ENCODE measurements at places on chromosomes 13 and 19.

DNA sequence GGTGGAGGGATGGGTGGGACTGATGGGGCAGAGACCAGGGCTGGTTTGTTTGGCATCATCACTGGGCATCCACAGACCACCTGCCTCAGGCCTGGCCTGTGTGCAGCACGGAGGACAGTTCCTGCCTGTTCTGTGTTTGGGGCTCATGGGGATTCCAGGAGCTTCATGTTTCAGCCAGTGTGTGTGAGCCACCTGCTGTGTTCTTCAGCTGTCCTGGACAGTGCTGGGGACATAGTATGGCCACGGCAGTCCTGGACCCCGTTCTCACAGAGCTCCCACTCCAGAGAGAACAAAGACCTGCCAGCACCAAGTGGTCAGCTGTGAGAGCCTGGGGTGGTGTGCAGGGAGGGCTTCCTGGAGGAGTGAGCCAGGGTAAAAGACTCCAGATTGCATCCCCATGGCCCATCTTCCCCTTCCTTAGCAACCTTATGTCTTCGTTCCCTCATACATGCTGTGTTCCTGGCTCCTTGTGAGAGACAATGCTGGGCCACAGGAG lies 2.0 kb upstream of the CCDC97 start:
- no peak for DNase-seq

- no peak for DNase-seq
Measured at GRCh38 chr19:6425732-6426620, 1.4 kb upstream of the KHSRP start.

- DNase-seq: no peak
Measured at GRCh38 chr13:26075498-26075897, 23.7 kb upstream of the SHISA2 start.

- no peak for DNase-seq
Measured at GRCh38 chr13:68440874-68441273, 1210.7 kb upstream of the PCDH9 start.

DNA sequence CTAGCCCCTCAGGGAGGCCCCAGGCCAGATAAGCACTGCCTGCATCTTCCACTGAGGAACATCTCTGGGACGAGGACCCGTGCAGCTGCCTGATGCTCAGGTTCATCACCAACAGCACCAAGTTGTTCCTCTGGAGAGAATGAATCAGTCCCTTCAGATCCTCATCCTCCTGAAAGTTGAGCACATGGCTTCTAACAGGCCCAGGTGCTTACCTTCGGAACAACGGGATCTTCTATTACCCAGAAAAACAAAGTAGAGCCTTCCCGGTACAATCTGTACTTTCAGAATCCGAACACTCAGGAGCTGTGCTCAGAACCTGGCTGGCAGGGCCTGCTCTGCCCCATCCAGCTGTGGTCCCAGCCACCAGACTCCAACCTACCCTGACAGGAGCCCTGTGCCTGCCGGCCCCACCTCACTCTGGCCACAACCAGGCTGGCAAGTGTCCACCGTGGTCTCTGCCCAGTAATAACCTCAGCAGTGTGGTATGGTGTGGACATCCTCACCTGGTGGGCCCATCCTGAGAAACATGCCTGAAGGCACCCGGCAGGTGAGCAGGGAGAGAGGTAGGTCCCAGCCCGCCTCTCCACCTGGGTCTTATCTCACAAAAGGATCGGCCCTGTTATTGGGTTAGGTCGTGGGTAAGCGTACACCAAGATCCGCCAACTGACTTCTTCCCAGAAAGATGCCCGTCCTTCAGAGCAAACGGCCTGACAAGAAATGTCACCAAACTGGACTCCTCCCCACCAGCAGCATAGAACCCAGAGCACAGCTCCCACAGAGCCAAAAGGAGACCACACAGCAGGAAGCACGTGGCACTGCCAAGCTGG lies 34.1 kb downstream of the ELL start:
- DNase-seq: no peak

DNA sequence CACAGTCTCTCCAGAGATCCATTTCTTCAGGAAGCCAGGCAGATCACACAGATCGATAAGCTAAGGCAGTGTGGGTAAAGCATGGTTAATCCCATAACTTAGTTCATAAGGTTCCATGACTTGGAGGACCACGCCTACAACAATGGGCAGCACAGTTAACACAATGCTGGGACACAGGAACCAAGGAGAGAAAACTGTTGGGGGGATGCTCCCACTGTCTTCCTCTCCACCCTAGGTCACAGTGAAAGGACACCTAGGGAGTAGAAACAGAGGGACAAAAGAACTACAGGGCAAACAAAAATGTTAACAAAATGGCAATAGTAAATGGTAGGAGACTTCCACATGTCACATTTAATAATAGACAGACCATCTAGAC lies 20.8 kb upstream of the ZNF181 start:
- DNase-seq: no peak

GRCh38 chr13:112245989-112246388 lies 130.2 kb upstream of the SPACA7 start:
- DNase-seq: no peak

GRCh38 chr13:44304433-44304725 lies 69.2 kb upstream of the SERP2 start:
- no peak for DNase-seq

- peak; percentile 10 for DNase-seq
Measured at GRCh38 chr19:47190167-47190727, 40.8 kb downstream of the BBC3 start.

GRCh38 chr13:112716461-112716820 lies 26.6 kb downstream of the ATP11A start:
- DNase-seq: no peak

- DNase-seq: no peak
Measured at GRCh38 chr19:7963566-7963965, 20.1 kb upstream of the TIMM44 start.

- DNase-seq: no peak
Measured at GRCh38 chr13:41746259-41746658, 214.7 kb downstream of the VWA8 start.

- DNase-seq: no peak
Measured at GRCh38 chr13:30113983-30114570, 193.3 kb downstream of the KATNAL1 start.

DNA sequence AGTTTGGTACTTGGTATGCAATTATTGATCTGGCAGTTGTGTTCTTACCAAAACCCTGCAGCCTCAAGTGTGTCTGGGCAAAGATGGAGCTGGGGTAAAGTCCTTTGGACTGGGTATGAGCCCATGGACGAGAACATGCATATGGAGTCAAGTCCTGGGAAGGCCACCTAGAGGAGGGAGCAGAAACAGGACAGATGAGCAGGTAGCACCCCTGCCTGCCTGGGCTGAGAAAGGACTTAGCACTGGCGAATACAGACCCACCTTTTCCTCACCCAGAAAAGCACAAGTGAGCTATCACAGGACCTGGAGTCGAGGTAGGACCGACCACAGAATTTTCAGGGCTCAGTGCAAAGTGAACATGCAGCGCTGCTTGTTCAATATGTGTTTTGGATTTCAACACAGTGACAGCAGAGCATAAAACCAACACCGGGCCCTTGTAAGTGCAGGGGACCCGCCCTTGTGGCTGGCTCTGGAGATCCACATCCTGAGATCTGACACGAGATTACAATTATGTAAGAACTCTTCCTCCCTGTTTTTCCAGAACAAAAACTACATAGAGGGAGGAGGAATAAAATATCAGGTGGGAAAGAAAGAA lies 25.9 kb downstream of the IGFL2 start:
- no peak for DNase-seq

GRCh38 chr19:9456018-9456689 lies 20.8 kb upstream of the ZNF266 start:
- no peak for DNase-seq

- peak; percentile 53 for DNase-seq
Measured at GRCh38 chr19:15330801-15331418, 1.4 kb downstream of the BRD4 start.

GRCh38 chr19:30136611-30137195 lies 194.7 kb downstream of the URI1 start:
- no peak for DNase-seq

DNA sequence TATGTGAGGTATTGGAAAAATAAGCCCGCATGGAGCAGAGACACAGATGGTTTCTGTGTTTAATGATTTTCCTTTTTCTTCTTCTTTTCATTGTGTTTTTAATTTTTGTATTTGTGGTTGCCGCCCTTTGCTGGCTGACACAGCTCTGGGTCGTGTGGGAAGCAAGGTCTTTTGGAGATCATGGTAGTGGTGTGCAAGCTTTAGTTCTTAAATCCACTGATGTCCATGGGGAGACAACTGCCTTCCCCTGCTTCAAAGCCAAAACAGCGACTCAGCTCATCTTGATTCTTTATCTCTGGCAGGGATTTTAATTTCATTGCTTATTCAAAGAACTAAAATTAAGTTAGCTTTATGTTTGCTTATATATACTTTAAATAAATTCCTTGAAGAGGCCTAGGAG lies 711.3 kb upstream of the SGCG start:
- no peak for DNase-seq

DNA sequence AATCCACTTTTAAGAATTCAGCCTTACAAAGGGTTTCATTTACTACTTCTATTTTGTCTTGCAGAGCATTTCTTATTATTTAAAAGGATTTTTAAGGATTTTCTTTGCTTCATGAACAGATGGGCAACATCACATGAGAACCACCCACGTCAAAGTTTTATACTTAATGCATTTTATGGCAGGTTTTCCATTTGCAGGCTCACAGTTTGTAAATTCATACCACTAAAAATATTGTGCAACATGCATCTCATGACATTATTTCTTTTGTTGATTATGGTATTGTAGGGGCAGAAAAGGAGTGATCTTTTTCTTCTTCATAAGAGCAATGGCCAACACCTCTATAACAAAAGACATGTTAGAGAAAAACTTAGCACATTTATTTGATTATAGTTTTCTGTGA lies 554.0 kb upstream of the SPRY2 start:
- no peak for DNase-seq

DNA sequence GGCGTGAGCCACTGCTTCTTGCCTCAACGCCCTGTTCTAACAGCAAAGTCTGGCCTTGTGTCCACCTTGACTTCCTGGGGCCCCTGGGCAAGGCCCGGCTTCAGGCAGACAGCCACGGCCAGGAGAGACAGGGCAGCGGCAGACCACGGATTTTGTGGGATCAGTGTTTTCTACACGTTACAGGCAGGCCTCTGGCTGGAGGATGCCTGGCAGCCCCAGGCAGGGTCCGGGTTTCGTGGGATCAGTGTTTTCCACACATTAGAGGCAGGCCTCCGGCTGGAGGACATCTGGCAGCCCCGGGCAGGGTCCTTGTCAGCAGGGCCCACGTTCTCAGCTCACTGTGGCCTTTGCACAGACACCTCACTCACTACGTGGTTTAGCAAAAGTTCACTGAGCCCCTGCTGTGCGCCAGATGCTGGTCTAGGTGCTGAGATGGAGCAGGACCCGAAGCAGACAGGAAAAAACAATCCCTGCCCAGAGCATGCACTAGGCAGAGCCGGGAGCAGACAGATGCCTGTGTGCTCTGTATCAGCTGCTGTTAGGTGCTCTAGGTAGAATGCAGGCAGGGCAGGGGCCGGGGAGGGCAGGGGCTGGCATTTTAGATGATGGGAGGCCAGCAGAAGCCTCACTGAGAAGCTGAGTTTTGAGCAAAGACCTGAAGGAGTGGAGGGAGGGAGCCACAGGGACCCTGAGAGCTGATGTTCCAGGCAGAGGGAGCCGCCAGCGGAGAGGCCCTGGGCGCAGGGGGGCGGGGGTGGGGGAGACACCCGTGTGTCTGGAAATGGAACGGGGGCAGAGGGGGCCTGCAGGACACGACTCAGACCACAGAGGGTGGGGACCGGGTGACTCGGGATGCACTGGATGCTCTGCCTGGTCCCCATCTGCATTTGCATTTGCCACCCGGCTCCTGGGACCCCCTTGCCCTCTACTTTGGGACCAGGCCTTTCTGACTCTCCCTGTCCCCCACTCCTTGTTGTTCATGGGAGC lies 25.0 kb upstream of the NCCRP1 start:
- no peak for DNase-seq

- no peak for DNase-seq
Measured at GRCh38 chr13:110546926-110547325, 14.6 kb downstream of the RAB20 start.

GRCh38 chr19:45820413-45821102 lies 5.5 kb upstream of the RSPH6A start:
- no peak for DNase-seq

- no peak for DNase-seq
Measured at GRCh38 chr13:24217601-24218281, 57.2 kb downstream of the SPATA13 start.

DNA sequence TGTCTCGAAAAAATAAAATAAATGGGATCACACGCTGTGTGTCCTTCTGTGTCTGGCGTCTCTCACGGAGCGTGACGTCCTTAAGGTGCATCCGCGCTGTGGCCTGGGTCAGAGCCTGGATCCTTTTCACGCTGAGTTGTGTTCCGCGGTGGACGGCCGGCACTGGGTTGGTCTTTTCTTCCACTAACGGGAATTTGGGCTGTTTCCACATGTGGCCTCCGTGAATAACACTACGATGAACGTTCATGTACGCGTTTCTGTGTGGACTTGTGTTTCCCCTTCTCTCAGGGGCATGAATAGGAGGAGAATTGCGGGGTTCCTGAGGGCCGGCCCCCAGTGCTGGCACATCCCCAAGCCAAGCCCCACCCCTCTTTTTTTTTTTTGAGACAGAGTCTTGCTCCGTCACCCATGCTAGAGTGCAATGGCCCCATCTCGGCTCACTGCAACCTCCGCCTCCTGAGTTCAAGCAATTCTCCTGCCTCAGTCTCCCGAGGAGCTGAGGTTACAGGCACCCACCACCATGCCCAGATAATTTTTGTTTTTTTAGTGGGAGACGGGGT lies 6.2 kb upstream of the PTBP1 start:
- no peak for DNase-seq

GRCh38 chr13:91017031-91017668 lies 330.3 kb upstream of the MIR17HG start:
- no peak for DNase-seq

- no peak for DNase-seq
Measured at GRCh38 chr13:87554045-87554444, 117.1 kb upstream of the SLITRK5 start.

GRCh38 chr19:33722456-33723239 lies 74.0 kb upstream of the KCTD15 start:
- DNase-seq: no peak

DNA sequence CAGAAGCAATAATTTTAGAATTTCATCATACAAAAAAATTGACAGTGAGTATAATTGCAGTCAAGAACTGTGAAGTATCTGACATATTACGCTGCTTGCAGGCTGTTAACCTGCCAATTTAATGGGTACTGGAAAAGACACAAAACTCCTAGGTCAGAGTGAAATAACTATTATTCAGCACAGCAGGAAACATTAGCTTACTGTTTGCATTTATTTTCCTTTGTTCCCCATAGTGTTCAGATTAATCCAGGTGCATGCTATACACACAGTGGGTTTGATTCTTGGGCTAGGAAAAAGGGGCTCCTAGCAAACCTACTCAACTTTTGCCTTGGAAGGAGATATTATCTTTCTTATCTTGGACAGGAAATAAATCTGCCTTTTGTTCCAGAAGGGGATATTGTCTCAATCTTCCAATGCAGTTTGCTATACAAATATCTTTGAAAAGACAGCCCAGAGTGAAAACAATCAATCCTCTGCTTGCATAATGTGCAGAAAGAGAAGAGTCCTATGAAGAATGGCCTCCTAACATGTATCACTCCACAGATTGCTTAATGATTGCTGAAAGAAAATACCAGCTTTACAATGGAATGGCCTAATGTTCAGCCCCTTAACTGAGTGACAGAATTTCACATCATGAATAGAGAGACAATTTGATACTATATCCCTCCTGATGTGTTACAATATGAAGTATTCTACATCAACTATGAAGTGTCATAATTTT lies 443.4 kb downstream of the TBC1D4 start:
- DNase-seq: no peak
